H9 (cell line): ENCODE measurements at places on chromosomes 1 and 21. TPM values are rescaled to one million over a fixed set of nuclear protein-coding genes. Genes with fewer than 3 reads are reported as not detected.

- peak; percentile 53 for DNase-seq
- peak overlapping the region; percentile 100 for H3K4me3 ChIP-seq
- no peaks in the 10 kb centered on the region for H3K27me3 ChIP-seq
- H3K27ac ChIP-seq = peak overlapping the region; percentile 43
- no peaks in the 10 kb centered on the region for H3K4me1 ChIP-seq
- peaks cover 6% of the 10 kb centered on the region; the same call in 2 of the 3 replicates for H3K36me3 ChIP-seq
These were observed 747 bp upstream of the ENAH start for GRCh38 chr1:225653463-225654276.

Gene UBE2U
- total RNA-seq = not detected in 2 replicates

Gene PARK7
- total RNA-seq = 370 and 379 TPM in 2 replicates

Gene C1orf141
- not detected in 2 replicates for total RNA-seq
